ENCODE measurements at places on chromosomes 2 and 18. TPM values are rescaled to one million over a fixed set of nuclear protein-coding genes. Genes with fewer than 3 reads are reported as not detected.

The REG3G gene
- not detected for polyA plus RNA-seq

The MTCL1 gene
- not detected for polyA plus RNA-seq

The RAPH1 gene
- not detected for polyA plus RNA-seq

The FAM110C gene
- polyA plus RNA-seq = 1.9 TPM

The CAD gene
- 17.8 TPM for polyA plus RNA-seq

The FAM161A gene
- 0.66 TPM for polyA plus RNA-seq

The KIAA1328 gene
- 9.4 TPM for polyA plus RNA-seq

The CD226 gene
- polyA plus RNA-seq = 102 TPM

The STAT4 gene
- polyA plus RNA-seq = 143 TPM

The SKOR2 gene
- not detected for polyA plus RNA-seq

The LTBP1 gene
- not detected for polyA plus RNA-seq

The PCARE gene
- not detected for polyA plus RNA-seq

The OTX1 gene
- polyA plus RNA-seq = not detected

The IL1B gene
- 3.7 TPM for polyA plus RNA-seq

The PTPRM gene
- polyA plus RNA-seq = 9.7 TPM

The NYAP2 gene
- polyA plus RNA-seq = not detected

The ACTR1B gene
- polyA plus RNA-seq = 17.3 TPM

The YIPF4 gene
- 27.6 TPM for polyA plus RNA-seq

The BCS1L gene
- 16.8 TPM for polyA plus RNA-seq

The MAP2 gene
- not detected for polyA plus RNA-seq

The TGFA gene
- polyA plus RNA-seq = 5.5 TPM

The LDLRAD4 gene
- 9.6 TPM for polyA plus RNA-seq

The TPO gene
- not detected for polyA plus RNA-seq

The EVA1A gene
- polyA plus RNA-seq = not detected

The ZSWIM2 gene
- polyA plus RNA-seq = not detected

The RGPD4 gene
- polyA plus RNA-seq = not detected

The FBXO48 gene
- polyA plus RNA-seq = not detected

The ZNF521 gene
- not detected for polyA plus RNA-seq

The PRKAG3 gene
- not detected for polyA plus RNA-seq

The RAB27B gene
- polyA plus RNA-seq = 6.3 TPM

The RGPD6 gene
- polyA plus RNA-seq = 1.5 TPM

The CACNB4 gene
- not detected for polyA plus RNA-seq

The MROH2A gene
- not detected for polyA plus RNA-seq

The PLEK gene
- 535 TPM for polyA plus RNA-seq

The KCNIP3 gene
- polyA plus RNA-seq = not detected

The GPC1 gene
- polyA plus RNA-seq = not detected

The LIMS3 gene
- polyA plus RNA-seq = 4.0 TPM

The RNF149 gene
- 50.9 TPM for polyA plus RNA-seq

The LPIN1 gene
- 34.0 TPM for polyA plus RNA-seq

The LOXHD1 gene
- polyA plus RNA-seq = not detected

The GCG gene
- not detected for polyA plus RNA-seq

The PXDN gene
- polyA plus RNA-seq = 1.0 TPM

The SLC19A3 gene
- not detected for polyA plus RNA-seq

The SAP130 gene
- 4.4 TPM for polyA plus RNA-seq

The FMNL2 gene
- not detected for polyA plus RNA-seq

The KATNAL2 gene
- polyA plus RNA-seq = not detected

The OTOF gene
- 1.3 TPM for polyA plus RNA-seq

The TM4SF20 gene
- polyA plus RNA-seq = not detected

The RTP5 gene
- polyA plus RNA-seq = not detected

The KLHL30 gene
- polyA plus RNA-seq = not detected

The ARMC9 gene
- polyA plus RNA-seq = 1.1 TPM

The CCDC148 gene
- not detected for polyA plus RNA-seq

The SPIRE1 gene
- polyA plus RNA-seq = not detected

The PRSS56 gene
- not detected for polyA plus RNA-seq

The SLC11A1 gene
- 1.8 TPM for polyA plus RNA-seq

The TRIM43 gene
- not detected for polyA plus RNA-seq

The SLC8A1 gene
- polyA plus RNA-seq = 0.11 TPM

The ERICH2 gene
- not detected for polyA plus RNA-seq

The CEP192 gene
- polyA plus RNA-seq = 6.3 TPM

Data from immature natural killer cell (primary cell).